ENCODE measurements at places on chromosomes 1 and 21.

DNA sequence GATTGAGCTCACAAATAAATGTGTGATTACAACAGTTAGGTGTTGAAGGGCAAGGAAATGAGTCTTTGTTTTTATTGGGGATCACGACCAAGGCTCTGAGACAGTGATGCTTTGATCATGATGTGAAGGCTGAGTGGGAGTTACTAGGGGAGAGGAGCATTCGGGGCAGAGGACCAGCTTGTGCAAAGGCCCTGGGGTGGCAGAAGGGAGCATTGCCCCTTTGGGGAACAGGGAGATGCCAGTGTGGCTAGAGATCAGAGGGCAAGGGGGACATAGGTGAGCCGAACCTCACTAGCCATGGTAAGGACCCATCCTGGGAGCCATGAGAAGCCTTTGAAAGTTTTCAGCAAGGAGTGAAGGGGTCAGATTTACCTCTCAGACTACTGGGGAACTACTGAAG, 31.1 kb downstream of the TNFRSF8 start:
- no peak for DNase-seq

- DNase-seq: no peak
Observed at GRCh38 chr1:156897078-156897825, 3.7 kb downstream of the PEAR1 start.

DNA sequence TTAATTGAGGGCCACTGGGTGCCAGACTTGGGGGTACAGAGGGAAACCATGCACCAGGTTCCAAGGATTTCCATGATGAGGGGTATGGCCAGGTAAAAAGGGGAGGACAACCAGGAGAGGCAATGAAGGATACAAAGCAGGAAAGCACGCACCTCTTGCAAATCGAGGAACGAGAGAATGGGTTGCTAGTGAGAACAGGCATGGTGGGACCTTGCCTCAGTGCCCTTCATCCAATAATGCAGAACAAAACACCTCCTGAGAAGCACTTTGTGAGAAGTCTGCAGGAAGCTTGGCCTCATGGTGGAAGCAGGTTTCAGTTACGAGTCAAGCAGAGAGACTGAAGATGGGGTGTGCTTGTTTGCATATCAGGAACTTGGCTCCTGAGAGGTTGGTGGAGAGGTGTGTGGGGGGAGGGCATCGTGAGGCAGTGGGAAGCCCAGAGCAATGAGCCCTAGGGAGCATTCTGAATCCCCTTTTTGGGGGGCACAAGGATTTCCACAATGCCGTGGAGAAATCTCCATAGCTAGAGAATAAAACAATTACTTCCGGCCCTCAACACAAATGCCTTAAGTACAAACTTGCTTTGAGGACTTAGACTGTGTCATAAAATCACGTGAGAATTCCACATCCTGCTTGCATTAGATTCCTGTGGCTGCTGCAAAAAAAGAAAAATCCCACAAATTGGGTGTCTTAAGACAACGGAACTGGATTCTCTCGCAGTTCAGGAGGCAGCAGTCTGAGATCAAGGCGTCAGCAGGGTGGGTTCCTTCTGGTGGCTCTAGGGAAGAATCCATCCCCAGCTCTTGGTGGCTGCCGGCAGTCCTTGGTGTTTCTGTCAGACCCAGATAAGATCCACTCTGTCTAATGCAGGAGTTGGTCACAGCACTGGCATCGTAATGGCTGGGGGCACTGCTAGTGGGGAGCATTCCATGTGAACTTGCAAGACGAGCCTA, 54.9 kb upstream of the BACE2 start:
- DNase-seq: no peak

DNA sequence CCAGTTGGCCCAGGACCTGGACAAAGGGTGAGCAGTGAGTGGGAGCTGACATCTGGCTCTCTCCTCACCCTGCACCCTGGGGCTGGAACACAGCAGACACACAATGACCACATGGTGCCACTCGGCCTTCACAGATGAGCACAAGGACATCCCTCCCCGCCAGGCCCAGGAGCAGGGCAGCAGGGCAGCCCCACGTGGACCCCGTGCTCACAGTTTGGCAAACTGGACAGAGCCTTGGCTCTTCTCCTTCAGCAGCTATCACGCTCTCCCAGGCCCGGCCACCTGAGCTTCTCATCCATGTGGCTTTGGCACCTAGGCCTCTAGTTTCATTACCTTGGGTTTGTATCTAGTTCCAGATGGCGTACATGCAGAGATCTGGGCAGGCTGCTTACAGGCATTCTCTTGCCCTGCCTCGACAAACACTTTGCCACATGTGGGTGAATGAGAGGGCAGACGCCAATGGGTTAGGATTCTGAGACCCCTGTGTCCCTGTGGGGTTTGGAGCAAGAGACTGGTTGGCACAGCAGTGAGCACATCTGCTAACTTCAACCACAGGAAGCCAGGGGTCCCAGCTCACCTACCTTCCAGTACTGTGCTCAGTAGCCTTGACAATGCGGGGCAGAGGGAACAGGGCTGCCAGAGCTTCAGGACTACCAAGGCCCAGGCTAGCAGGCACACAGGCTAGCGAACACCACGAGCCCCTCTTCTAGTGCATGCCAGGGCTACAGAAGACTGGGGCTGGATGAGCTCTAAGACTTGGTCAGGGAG, 3.4 kb upstream of the PTPRF start:
- DNase-seq: no peak

- DNase-seq: no peak
Observed at GRCh38 chr1:167987174-167987573, 50.3 kb upstream of the MPC2 start.

DNA sequence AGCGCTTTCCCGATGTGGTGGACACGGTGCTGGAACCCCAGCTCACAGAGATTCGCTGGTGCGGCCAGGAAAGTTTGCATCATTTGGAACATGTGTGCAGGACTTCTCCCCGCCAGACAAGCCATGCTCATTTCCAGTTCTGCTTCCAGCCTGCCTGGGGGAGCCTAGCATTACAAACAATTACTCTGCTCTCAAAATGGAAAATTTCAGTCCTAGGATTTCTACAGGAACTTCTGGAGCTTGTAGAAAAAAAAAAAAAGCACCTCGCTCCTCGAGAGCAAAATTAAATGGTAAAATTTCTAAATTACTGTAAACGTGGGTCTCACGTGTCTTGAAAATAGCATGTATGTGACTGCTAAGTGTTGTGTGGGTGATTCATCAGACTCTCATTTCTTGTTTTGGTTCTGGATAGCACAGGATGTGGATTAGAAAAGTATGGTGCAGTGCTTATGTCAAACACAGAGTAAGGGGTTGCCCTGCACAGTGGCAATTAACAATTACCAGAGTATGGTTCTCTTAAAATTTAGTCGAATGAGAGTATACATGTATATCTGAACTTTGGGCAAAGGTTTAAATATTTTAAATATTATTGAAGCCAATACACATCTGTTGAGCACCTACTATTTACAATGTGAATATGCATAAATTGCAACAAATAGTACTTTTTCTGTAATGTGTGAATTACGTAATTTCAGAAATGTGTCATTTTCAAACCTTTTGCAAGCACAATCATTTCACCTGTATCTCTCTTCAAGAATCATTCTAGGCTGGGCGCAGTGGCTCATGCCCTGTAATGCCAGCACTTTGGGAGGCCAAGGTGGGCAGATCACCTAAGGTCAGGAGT, 61.8 kb upstream of the PTGFRN start:
- DNase-seq: no peak

GRCh38 chr1:80155371-80155770, 1148.8 kb upstream of the ADGRL4 start:
- DNase-seq: no peak

- DNase-seq: no peak
Observed at GRCh38 chr1:246226041-246226440, 281.0 kb downstream of the SMYD3 start.

GRCh38 chr1:9238550-9238949, 4.0 kb downstream of the H6PD start:
- DNase-seq: no peak

DNA sequence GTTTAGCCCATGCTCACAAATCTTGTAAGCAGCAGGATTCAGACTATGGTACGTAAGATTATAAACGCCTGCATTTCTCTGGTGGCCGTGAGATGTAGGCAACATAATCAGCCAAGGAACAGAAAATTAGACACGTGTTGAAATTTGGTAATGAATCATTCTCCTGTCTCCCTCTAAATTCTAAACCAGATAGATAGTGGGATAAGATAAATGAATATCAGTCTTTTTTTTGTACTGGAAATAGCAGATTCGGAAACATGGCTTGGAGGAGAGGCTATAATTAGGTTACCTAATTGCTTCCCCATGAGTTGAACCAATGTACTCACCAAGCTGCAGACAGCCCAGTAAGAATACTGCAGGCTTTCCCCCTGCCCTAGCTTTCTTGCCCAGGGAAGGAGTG, 172.3 kb downstream of the TGFB2 start:
- no peak for DNase-seq

DNA sequence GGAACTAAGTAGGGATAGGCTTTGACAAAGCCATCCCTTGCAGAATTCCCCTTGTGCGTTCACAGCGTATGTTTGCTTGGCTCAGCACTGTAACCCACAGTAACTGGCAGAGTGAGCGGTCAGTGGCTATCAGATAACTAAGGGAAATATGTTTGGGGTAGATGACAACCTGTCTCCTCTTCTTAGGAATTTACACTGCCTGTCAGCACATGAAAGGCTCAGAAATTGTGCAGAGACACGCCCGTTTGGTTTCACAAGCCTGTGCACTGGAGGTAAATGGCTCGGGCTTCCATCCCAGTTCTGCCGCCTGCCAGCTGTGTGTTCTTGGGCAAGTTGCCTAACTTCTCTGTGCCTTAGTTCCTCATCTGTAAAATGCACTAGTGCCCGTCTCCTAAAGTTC, 101.2 kb downstream of the PRDM2 start:
- DNase-seq: no peak

GRCh38 chr1:13617108-13617507, 33.5 kb downstream of the PDPN start:
- DNase-seq: no peak

GRCh38 chr1:105027838-105028471, 1278.3 kb downstream of the AMY1C start:
- no peak for DNase-seq

- DNase-seq: peak; percentile 91
Observed at GRCh38 chr1:15885701-15886610, 38.4 kb downstream of the SPEN start.

DNA sequence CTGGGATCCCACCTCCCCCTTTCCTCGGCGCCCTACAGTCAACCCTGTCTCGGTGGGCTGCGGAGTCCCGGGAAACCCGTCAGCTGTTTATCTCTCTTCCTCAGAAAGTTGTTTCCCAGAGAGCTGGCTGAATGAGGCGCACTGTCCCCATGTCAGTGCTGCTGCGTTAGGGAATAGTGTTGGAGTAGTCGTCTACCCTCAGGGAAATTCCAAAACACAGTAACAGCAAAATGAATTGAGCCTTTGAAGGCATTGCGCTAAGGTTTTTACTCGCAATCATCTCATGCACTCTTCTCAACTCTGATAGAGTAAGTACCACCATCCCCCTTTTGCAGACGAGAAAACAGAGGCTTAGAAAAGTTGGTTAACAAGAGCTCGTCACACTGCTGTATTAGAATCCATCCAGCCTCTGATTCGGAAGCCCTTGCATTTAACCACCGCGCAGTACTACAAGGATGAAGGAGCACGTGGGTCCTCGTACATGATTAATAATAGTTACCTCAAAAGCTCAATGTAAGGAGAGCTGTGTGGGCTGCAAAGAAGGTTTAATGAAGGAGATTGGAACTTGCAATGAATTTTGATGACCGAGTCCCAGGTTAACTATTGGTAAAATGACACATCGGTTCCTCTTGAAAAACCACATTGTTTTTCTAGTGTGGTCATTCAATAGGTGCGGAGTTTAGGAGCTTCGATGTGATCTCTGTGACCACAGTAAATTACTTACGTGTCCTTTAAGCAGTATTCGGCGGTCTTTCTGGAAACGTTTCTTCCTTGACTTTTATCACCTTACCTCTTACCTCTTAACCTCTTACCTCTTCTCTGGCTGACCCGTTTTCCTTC, 788 bp upstream of the EDEM3 start:
- peak; percentile 38 for DNase-seq

DNA sequence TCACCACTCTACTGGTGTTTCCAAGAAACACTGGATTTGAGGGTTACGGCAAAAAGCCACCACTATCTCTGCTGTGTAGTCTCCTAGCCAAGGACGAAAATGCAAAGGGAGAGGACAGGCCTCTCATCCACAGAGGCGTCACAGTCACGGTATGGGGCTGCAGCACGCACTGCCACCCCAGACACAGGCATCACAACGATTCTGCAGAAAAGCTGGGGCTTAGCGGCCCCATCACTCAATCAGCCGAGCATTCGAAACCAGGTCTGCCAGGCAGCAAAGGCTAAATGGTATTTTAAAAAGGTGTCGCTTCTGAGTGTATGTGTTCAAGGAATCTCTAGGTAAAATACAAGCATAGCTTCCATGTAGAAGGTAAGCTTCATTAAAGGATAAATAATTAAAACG, 1.4 kb downstream of the RIPK4 start:
- no peak for DNase-seq

DNA sequence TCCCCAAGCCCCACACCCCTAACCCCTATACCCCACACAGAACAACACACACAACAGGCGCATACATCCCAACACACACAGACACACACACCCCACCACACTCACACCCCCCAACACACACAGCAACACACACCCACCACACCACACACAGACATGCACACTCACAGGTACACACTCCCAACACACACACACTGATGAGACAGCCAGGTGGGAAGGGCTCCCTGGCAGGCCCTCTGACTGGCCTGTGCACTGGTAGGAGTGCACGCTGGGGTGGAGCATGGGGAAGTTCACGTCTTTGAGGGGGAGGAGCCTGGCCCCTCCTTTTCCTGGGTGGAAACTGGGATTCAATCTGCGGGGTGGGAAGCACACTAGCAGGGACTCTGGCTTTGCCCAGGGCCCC, 116.7 kb downstream of the RHOU start:
- DNase-seq: no peak

GRCh38 chr1:65392497-65392896, 28.0 kb upstream of the LEPR start:
- DNase-seq: no peak

DNA sequence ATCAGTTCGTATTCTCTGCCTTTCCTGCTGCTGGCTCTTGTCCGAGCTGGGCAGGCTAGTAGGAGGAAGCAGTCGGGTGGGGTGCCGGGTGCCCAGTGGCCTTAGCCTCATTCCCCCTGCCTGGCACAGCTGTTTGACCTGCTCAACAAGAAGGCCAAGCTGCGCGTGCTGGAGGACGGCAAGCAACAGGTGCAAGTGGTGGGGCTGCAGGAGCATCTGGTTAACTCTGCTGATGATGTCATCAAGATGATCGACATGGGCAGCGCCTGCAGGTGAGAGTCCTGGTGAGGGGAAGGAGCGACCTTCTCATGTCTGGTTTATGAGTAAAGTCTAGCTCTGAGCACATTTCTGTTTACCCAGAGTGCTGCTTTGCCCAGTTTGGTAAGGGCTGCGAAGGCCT, 16.3 kb upstream of the RPS8 start:
- no peak for DNase-seq

DNA sequence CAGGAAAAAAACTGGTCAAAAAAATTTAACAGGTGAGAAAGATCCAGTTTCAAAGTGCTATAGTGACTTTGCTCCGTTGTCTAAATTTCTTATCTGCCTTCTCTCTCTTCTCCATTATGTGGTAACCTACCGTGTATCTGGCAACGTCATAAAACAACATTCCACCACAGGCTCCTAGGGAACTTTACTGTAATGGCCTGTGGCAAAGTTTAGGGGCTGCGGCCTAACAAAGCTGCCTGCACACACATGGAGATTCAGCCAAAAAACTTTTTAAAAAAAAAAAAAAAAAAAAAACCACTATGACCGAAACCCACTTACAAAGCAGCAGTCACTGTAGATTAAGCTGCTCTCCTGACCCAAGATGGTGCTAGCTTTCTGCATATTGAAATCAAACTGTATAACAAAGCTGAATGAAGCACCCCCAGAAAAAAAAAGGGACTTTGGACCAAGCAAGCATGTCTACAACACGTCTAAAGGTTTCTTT, 202.6 kb downstream of the SLC45A1 start:
- no peak for DNase-seq

GRCh38 chr1:239457491-239458143, 71.2 kb downstream of the CHRM3 start:
- no peak for DNase-seq
